ENCODE measurements at places on chromosomes 12 and 14.

- no peak for DNase-seq
These were observed 124.6 kb downstream of the TTC7B start for GRCh38 chr14:90691627-90692026.

DNA sequence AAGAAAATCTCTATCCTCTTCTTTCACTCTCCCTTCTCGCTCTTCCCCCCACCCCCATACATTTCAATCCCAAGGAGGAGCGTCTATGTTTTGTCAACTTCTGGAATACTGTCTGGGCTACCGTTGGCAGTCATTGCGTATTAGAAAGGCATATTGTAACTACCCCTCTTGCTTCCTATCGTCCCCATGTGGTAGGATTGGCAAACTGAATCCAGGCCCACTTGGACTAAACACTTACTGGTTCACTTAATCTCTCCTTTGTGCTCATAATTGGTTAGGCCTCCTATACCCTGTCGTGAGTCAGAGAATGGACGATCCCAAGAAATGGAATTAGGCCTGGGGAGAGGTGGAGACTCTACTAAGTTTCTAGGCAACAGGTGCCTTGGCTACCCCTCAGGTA, 68.8 kb upstream of the SLC8A3 start:
- DNase-seq: no peak

- no peak for DNase-seq
These were observed 98.3 kb downstream of the PDZRN4 start for GRCh38 chr12:41286426-41286825.

DNA sequence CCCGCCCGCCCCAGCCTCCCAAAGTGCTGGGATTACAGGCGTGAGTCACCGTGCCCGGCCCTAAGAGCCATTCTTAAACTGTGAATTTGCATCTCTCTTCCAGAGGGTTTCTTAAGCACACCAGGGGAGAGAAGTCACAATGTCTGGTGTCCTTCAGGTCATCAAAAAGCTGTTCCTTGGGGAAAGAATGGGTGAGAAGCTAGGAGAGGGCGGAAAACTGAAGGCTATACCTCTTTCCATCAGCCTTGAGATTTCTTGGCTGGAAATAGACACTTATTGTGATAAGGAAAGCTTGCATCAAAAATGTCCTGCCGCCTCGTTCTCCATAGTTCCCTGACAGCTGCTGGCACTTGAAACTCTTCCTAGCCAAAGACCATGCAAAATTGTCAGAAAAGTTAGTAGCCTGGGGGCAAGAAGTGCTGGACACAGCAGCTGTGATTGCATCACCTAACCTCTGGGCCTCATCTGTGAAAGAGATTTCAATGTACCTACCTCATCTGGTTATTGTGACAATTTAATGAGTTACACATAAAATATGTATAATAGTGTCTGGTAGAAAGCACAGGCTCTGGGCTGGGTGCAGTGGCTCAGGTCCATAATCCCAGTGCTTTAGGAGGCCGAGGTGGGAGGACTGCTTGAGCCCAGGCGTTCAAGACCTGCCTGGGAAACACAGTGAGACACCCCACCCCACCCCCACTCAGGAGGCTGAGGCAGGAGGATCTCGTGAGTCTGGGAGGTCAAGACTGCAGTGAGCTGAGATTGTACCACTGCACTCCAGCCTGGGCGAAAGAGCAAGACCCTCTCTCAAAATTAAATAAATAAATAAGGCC, 9.7 kb upstream of the UBC start:
- no peak for DNase-seq

- no peak for DNase-seq
These were observed 917.0 kb downstream of the LRFN5 start for GRCh38 chr14:42523666-42524065.

GRCh38 chr12:3791256-3791874, 38.5 kb upstream of the CRACR2A start:
- no peak for DNase-seq

DNA sequence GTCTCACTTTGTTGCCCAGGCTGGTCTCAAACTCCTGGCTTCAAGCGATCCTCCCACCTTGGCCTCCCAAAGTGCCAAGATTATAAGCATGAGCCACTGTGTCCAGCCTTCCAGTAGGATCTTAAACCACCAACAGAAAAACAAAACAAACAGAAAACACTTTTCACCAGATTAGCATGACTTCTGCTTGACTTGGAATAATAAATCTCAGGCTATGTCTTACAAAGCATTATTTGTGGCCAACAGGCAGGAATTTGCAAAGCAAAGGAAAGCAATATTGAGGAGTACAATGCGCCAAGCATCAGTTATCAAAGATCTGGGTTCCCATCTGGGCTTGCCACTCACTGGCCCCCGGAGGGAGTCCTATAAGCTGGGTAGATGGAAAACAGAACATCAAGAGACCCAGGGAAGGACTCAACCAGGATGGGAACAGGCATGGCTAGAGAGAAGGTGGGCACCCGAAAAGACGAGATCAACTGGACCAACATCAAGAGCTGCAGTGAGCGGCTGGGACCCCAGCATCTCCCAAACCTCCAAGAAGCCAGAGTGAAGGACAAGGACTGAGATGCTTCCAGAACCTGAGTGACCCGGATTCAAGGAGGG, 101.2 kb downstream of the TMEM30B start:
- no peak for DNase-seq

GRCh38 chr12:90512518-90512917, 442.5 kb downstream of the CCER1 start:
- no peak for DNase-seq

GRCh38 chr12:126201981-126202537, 1136.8 kb downstream of the AACS start:
- no peak for DNase-seq

DNA sequence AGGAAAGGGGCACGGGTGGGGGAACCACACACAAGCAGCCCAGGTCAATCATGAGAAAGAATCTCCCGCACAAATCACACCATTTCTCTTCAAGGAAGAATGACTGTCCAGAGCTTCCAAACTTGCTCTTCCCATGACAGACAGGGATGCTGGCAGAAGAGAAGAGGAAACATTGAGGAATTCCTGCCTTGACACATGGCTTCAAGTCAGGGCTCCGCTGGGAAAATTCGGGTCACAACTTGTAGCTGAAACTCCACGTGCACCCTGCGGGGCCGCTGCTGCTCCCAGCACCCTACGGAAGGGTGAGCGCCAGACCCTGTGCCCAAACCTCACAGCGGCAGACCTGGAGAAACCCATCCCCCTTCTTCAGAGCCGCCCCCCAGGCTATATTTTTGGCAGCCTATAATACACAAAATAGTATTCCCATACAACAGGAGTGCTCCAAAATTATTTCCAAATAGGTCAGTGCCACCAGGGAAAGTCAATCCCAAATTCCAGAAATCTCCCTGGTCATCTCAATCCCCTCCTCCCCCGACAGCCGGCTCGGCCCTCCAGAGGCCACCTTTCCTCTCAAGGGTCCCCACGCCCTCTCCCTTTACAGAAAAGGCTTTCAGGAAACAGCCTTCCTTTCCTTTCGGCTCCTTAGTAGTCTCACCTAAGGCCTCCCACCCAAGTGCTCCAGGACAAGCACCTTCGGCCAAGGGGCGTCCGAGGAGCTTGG, 1.3 kb downstream of the TMEM132D start:
- DNase-seq: no peak

- no peak for DNase-seq
These were observed 56.5 kb upstream of the GZMB start for GRCh38 chr14:24690492-24690891.

Data from femur (tissue), 1 donor.